GM13977 (cell line): ENCODE measurements at places on chromosomes 5 and 9.

- DNase-seq = no peak
Observed at GRCh38 chr5:51378448-51379330, 4.6 kb upstream of the ISL1 start.

- DNase-seq = no peak
Observed at GRCh38 chr5:19322716-19323485, 665.1 kb downstream of the CDH18 start.

- DNase-seq = no peak
Observed at GRCh38 chr9:22039258-22039657, 30.2 kb upstream of the CDKN2B start.

GRCh38 chr5:45113726-45114125 lies 305.0 kb downstream of the MRPS30 start:
- DNase-seq = no peak

DNA sequence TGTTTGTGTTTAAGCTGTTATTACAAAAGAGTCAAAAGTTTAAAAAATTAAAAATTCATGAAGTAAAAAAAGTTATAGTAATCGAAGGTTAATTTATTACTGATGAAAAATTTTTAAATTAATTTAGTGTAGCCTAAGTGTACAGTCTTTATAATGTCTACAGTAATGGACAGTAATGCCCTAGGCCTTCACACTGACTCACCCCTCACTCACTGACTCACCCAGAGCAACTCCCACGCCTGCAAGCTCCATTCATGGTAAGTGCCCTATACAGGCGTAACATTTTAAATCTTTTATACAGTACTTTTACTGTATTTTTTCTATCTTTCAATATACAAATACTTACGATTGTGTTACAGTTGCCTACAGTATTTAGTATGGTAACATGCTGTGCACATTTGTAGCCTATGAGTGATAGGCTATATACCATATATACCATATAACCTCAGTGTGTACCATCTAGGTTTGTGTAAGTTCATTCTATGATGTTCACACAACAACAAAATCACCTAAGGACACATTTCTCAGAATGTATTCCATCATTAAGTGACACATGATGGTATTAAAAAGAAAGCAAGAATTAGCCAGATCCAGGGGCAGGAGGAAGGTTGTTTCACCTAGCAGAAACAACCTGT lies 40.1 kb downstream of the DCAF10 start:
- DNase-seq = no peak

- DNase-seq = no peak
Observed at GRCh38 chr9:105834404-105834803, 140.1 kb downstream of the TMEM38B start.

- peak; percentile 82 for DNase-seq
Observed at GRCh38 chr9:124054582-124055227, 43.1 kb downstream of the LHX2 start.

DNA sequence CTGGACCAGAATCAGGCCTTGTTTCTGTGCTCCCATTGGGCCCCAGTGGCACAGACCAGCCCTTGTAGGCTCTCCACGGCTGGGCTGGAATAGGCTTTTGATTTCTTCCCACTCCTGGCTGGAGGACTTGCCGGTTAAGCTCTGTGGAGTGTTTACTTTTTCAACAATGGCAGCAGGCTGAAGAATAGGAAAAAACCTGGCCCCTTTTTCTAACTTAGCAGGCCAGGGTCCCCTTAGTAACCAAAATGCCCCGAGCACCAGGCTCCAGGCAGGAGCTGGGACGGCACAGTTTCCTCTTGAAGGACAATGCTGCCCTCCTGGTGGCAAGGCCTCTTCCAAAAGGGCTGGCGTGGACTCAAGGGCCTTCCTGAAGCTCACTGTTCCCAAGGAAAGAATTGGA lies 230.3 kb downstream of the CRB2 start:
- no peak for DNase-seq

DNA sequence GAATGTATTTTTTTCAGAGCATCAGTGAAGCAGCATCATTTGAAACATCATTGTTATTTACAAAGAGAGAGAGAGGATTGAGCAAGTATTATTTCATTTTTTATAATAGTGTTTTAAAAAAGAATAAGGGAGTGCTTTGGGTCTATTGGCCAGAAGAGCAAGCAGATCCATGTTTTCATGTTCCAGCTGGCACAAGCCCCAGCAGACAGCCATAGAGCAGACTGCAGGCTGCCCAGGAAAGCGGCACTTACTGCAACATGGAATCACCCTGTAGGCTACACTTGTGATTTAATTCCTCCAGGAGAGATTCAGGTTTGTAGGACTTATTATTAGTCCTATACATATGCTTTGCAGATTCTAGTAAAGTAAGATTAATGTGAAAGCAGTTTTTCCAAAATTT lies 407.0 kb upstream of the GRAMD2B start:
- no peak for DNase-seq

DNA sequence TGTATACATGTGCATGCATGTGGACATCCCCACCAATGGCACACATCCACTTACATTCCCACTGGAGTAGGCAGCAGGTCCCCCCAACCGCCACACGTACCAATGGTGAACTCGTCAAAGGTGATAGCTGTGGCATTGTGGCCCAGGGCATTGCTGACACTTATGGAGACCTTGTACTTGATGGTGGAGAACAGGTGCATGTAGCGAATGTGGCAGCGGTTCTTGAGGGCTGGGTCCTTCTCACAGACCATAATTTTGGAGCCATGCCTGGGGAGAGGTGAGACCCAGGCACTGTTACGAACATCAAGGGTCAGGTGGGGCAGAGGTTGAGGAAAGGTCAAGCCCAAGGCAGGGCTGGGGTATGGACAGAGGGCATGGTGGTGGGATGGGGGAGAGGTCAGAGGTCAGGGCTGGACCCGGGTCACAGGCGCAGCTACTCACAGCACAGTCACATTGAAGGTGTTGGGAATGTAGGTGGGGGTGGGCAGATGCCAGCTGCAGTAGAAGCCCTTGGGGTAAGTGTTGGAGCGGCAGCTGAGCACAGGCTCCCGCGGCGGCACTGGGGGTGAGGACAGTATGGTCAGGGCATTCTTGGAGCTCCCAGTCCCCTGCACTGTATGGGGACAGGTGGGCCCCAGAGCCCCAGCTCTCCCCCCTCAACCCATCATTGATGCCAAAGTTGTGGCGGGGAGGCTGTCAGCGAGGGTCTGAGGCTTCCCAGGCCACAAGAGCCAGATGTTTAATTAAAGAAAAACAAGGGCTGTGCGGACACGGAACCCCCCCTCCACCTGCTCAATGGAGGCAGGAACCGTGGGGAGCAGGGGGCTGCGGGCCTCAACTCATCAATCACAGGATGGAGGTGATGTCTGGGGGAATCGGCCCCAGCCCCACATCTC lies 31.9 kb downstream of the CNTFR start:
- DNase-seq = no peak

DNA sequence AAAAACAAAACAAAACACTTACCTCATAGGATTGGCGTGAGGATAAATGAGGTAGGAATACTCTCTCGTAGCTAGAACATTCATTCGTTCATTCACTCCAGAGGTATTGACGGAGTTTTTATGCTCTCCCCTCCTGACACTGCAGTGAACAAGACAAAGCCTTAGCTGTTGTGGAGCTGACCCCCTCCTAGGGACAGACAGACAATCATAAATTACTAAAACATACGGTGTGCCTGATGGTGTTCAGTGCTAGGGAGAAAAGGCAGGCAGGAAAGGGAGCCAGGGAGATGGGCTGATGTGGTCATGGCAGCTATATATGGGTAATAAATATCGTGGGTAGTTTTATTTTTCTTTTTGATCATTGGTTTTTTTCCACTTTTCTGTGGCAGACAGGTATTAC lies 5.7 kb upstream of the BRD3 start:
- DNase-seq = no peak

DNA sequence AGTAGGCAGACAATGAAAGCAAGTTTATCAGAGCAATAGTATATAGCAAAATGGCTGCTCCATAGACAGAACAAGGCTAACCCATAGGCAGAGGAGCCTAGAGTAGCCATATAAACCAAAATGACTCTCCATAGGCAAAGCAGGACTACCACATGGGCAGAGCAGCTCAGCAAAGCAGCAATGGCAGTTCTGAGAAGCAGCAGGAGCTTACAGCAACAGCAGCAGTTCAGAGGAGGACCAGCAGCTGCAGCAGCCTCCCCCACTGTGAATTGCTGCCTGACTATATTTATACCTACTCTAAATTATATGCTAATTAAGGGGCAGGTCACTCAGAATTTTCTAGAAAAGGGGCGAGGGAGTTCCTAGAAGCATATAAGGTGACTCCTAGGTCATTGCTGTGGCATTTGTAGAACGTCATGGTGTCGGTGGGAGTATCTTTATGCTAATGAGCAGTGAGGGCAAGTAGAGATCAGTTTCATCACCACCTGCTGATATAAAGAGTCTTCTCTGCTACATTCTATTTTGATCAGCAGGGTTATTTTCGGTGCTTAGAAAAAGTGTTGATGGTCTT lies 1115.5 kb downstream of the DTWD2 start:
- no peak for DNase-seq

- no peak for DNase-seq
Observed at GRCh38 chr9:107639426-107639825, 149.9 kb upstream of the KLF4 start.
